Coronary artery (tissue), 2 donors: ENCODE measurements at places on chromosomes 5 and 9.

DNA sequence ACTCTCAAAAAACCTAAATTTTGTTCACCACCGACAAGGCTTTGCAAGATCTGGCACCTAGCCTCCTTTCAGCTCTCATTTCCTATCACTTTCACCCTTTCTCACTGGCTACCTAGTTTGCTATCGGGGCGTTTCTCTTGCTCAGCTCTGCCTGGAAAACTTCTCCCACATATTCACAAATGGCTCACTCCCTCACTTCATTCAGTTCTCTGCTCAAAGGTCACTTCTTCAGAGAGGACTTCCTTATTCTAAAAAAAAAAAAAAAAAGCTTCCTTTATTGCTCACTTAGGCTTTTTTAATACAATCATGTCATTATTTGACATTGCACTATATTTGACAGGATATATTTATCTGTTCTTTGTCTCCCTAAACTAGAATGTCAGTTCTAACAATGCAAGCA, 2.1 kb upstream of the SLC25A46 start:
- DNase-seq = no peak

GRCh38 chr5:135880278-135880677, 15.4 kb downstream of the IL9 start:
- no peak for DNase-seq

DNA sequence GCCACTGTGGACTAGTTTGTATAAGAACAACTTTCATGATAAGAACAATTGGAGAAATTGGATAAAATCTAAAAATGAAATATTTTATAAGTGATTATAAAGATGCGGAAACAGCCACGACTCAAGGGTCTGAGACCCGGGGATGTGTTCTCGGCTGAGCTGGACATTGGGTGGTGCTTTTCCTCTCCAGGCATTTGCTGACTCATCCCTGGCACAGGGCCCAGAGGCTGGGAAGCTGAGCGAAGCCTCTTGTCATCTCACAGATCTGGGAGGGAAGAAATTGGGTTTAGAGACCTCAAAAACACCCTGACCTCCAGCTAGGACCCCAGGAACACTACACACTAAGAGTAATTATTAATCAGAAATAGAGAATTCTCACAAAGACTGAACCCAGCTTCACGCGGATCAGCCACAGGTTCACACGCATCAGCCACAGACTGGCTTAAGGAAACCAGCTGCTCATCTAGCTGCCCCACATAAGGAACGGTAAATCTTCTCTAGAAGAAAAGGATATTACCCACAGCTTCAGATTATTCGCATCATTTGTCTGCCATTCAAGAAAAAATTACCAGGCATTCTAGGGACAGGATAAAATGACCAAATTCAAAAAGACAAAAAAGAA, 2.8 kb upstream of the OR2V1 start:
- DNase-seq = no peak

- DNase-seq = no peak
These were observed 12.9 kb downstream of the ABCA1 start for GRCh38 chr9:104915049-104915448.

- no peak for DNase-seq
These were observed 1.2 kb downstream of the DIPK1B start for GRCh38 chr9:136713550-136713949.

DNA sequence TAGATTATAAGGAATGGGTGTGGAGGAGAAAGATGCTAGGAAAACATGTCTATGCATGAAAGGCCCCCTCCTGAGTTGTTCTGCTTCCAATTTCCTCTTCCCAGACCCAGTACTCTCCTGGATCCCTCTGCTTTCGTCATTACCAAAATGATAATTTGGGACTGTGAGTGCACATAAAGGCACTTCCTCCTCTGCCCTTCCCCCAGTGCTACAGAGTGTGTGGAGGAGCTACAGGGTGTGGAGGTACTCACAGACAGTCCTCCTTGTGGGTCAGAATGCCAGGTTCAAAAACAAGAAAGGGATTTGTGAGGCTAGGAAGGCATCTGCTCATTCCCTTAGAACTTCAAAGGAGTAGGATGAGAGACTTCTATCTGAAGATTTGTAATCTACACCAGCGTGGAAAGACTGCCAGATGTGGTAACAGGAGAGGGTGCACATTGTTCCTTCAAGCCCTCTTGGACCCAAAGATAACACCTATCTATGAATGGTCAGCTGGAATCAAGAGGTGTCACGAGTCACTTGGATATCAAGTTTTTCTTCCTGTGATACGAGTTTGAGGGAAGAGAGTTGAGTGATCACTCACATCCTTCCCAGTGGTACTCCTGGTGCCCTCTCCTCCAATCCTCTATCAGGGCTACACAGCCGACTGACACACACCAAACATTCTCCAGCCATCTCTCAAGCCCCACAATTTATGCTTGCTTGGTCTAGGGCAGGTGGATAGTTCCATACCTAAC, 201.1 kb downstream of the EPB41L4A start:
- no peak for DNase-seq

DNA sequence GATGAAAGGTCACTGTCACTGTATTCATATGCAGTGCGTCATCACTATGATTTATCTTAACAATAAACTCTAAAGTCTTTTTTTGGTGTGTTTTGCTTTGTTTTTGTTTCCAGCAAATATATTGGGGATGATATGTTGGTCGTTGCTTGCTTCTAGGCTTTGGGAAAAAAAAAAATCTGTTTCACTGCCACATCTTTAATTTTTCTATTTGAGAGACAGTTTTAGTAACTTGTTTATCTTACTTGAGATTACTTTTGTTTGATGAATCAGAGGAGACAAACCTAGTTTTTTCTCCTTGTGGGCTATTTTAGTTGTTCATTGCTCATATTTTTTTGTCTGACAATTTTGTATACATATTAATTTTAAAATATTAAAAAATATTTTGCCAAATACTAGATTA, 19.4 kb downstream of the CWC27 start:
- no peak for DNase-seq

GRCh38 chr5:14794583-14795230, 76.9 kb downstream of the ANKH start:
- DNase-seq = no peak

GRCh38 chr9:87138128-87139040, 191.1 kb upstream of the GAS1 start:
- no peak for DNase-seq

DNA sequence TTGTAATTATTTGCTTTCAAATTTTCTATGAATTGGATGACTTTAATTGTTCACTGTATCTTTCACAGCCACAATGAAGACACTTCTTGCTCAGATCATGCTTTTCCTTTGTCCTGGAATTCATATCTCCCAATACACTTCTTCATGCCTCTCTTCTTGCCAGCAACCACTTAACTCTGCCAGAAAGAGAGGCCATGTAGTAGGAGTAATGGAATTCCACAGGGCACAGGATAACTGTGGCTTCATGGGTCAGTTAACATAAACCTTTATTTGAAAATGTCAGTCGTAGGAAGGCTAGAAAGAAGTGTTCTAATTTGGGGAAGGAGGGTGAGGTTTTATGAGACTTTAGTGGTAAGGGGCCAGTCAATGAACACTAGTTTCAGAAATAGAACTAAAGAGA, 190.3 kb downstream of the TMEM167A start:
- no peak for DNase-seq

DNA sequence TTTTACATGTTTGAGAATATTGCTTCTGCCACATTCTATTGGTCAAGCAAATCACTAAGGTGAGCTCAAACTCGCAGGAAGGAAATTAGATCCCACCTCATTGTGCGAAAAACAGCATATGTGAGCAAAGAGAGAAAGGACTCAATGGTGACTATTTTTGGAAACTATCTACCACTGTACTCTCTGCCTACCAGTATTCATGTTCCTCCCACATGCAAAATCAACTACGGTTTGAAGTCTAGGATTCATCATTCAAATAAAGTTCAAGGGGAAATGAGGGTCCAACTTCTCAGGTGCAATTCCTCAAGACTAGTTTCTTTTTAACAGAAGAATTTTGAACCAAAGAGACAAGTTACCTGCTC, 60.6 kb downstream of the FAM174A start:
- DNase-seq = no peak

- no peak for DNase-seq
These were observed 31.5 kb upstream of the IRX1 start for GRCh38 chr5:3564116-3564515.

DNA sequence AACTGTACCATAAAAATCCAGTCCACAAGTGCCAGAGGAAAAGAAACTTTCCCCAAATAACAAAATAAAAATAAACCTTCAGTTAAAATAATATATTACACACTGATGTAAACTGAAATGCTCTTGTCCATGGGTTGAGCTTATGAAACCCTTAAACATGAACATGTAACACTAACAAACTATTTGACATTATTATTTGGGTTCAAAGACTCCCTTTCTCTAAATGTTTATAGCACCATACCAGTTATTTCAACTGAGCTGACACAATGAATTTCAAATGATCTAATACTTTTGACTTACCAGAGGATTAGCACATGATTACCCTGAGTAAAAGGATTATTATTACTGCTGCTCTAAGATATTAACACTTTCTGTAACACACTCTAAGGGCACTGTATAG, 251.1 kb downstream of the BNC2 start:
- DNase-seq = no peak

GRCh38 chr9:110900456-110900855, 137.8 kb downstream of the LPAR1 start:
- no peak for DNase-seq

- no peak for DNase-seq
These were observed 52.3 kb upstream of the PTPDC1 start for GRCh38 chr9:94031946-94032345.

GRCh38 chr5:10875201-10875768, 114.3 kb upstream of the DAP start:
- DNase-seq = no peak

DNA sequence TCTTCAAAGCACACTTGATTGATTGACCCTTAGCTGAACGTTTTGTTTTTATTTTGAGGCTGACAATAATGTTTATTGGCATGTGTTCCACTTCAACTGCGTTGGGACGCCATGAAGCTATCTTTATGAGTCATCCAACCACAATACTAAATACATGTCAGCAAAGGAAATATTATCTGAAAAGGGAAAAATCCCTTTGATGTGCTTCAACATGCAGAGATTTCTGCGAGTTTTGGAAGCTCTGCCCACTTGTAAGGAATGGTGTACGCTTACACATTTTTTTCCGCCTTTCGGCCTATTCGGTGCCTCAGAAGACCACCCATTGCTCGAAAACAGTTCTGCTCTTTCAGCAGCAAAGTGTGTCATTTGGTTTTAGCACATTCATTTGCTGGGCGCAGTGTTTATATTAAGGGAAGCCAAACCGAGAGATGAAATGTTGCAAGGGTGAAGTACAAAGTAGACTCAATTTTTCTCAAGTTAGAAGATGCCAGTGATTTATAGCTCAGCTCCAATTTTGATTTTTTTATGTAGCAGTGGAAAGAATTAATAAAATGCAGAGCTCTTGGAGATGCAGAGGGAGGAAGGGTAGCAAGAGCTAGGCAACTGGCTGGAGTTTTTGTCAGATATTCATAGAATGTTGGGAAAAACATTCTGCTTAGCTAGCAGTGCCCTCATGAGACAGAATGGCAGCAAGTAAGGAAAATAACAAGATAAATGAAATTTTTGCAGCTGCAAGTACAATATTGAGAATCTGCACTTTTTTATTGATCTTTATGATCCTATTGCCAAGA, 68.9 kb downstream of the PRDM6 start:
- no peak for DNase-seq

GRCh38 chr9:114107286-114108001, 8.4 kb upstream of the KIF12 start:
- no peak for DNase-seq

DNA sequence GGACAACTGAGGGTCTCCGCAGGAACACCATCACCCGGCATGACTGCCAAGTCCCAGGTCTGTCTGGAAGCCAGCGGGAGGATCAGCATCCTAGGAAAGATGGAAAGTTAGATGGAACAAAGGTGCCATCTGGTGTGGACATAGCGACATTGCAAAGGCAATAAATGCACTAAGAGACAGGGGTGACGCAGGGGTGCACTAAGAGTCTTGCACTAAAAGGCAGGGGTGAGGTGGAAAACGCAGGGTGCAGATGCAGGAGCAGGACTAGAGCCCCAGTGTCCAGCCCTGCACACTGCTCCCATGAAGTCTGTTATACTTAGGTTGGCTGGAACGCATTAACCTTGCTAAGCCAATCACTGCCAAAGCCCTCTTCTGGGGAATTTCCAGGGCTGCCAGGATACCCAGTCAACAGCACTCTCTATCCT, 15.5 kb downstream of the ATOX1 start:
- no peak for DNase-seq

DNA sequence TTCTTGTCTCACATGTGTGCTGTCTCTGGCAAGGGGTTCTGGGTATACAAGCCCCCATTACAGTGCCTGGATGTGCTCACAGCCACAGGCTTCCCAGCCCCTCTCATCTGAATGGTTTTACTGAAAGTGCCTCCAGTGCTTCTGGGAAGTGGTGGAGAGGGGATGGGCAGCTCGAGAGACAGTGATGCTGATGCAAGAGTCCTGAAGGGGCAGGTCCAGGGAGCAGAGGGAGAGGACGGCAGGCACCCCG, 93.5 kb downstream of the PHF2 start:
- DNase-seq = no peak

DNA sequence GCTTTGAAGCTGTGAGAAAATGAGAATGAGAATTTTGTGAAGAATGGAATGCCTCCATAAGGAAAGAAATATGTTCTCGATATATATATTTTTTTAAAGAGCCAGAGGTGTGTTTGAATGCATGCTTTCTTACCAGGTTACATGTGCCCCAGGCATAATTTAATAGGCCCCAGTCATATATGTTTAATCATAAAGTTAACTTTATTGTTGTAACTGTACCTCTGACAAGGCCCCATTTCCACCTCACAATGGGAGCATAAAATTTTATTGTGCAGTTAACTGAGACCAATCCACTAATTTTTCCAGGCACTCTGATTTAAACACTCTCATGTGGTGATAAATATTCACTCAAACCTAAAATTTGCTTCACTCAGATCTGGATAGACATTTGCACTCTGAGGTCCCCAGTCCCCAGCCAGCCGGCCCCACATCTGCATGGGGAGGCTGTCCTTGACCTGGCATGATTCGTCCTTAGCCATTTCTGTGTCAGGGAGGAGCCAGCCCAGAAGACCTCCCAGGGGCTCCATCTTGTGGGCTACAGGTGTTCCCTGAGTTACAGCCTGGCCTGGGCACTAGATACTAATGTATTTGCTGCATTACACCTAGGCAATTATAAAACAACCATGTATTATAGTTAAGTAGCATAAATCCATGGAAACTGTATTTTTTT, 245.8 kb downstream of the MTRR start:
- no peak for DNase-seq

DNA sequence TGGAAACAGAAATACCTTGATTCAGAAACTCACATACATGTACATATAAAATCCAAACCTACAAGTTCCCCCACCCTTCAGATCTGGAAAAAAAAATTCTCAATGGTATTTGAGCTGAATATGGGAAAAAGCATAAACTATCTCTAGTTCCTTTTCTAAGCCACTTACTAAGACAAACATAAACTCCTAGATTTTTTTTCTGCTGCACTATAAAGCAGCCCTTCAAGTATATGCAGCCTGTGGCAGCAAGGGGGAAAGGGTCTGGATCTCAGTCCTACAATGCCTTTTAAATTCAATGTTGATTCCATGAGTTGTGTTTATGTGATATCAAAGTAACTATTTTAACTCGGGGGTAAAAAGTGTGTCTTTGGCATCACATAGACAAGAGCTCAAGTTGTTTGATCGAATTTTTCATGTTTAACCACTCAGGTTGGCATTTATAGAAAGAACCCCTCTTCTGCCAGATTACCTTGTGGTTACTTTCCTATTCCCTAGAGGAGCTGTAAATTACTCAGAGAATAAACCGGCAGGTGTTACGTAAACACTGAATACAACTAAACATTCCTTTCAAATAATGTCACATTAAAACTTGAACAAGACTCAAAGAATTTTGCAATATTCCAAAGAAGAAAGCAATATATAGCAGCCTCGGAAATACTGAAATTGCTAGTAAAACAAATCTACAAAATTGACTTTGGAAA, 91.8 kb upstream of the FER start:
- DNase-seq = no peak
